Dermis blood vessel endothelial cell (primary cell): ENCODE measurements at places on chromosomes 13 and 19. TPM values are rescaled to one million over a fixed set of nuclear protein-coding genes. Genes with fewer than 3 reads are reported as not detected.
A peak's percentile ranks its signal among the peaks of the same experiment; 100 is the strongest.

DNA sequence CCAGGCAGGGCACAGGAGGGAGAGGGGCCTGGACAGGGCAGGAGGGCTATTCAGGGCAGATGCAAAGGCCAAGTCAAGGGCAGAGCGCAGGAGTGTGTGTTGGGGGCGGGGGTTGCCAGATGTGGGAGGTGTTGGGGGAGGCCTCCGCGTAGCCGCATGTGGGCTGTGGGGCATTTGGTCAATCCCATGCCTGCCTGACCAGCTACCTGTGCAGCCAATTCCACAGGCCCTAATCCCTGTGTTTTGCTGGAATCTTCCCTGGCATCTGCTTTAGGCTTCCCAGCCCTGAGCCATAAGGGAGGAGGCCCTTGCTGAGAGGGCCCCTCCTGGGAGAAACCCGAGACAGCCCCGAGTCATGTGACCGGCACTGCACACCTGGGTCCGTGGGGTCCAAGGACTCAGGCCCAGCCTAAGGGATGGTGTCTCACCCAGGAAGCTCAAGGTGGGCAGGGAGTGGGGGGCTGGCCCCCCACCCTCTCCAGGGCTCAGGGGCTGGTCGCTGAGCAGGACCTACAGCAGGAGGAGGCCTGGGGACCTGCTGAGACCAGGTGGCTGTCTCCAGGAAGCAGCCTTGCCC, 20.3 kb downstream of the RFX1 start:
- no peak for DNase-seq

- no peak for DNase-seq
Observed at GRCh38 chr19:28402701-28403290, 810.2 kb downstream of the UQCRFS1 start.

DNA sequence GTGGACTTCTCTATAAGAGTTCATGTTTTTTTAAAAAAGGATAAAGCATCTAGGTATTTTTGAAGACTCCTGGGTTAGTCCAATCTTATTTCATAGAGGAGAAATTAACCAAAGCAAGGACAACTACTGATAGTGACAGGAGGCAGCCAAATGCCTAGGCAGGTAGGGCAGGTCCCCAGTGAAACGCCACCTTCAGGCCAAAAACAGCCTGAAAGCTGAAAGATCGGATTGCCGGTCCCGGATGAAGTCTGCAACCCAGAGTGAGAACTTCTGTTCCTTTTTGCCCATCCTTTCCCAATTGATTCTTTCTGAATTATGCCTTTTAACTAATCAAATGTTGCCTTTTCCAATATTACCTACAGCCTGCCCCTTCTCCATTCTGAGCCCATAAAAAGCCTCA, 6.1 kb upstream of the GGACT start:
- no peak for DNase-seq

ZNF230 gene
- 2.6 and 3.7 TPM in 2 replicates for total RNA-seq

DNA sequence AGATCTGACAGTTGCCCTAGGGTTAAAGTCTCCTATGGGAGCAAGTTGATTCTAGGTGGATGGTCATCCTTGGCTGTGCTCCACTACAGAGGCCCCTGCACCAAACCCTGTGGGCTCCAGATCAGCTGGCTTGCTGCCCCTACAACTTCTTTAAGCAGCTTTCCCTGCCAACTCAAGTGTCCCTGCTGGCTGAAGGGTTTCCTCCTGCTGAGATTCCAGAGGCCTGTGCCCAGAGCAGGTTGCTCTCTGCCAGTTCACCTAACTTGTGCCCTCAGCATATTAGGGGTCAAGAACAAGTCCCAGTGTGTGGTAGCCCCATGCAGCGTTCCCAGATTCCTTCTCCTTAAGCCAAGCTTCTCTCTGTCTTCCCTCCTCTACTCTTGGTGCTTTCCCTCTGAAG, 85.6 kb downstream of the ZMYM2 start:
- no peak for DNase-seq

DNA sequence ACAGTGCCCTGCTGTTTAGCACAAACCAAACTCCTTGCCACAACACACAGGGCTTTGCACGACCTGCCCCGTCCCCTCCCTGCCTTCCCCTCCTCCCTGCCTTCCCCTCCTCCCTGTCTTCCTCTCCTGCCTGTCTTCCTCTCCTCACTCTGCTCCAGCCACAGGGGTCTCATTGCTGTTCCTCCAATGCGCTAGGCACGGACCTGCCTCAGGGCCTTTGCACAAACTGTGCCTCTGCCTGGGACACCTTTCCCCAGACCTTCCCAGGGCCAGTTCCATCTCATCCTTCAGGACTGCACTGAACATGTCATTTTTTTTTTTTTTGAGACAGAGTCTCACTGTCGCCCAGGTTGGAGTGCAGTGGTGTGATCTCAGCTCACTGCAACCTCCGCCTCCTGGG, 1.8 kb upstream of the CREB3L3 start:
- no peak for DNase-seq

DNASE2 gene
- total RNA-seq: 23.3 and 31.3 TPM in 2 replicates

FPR2 gene
- not detected in 2 replicates for total RNA-seq

GRCh38 chr19:7744199-7744786, 3.0 kb downstream of the CD209 start:
- no peak for DNase-seq

C2CD4C gene
- total RNA-seq: 1.9 and 5.9 TPM in 2 replicates

GRCh38 chr19:13214036-13214730, 64.0 kb downstream of the IER2 start:
- DNase-seq: no peak

DNA sequence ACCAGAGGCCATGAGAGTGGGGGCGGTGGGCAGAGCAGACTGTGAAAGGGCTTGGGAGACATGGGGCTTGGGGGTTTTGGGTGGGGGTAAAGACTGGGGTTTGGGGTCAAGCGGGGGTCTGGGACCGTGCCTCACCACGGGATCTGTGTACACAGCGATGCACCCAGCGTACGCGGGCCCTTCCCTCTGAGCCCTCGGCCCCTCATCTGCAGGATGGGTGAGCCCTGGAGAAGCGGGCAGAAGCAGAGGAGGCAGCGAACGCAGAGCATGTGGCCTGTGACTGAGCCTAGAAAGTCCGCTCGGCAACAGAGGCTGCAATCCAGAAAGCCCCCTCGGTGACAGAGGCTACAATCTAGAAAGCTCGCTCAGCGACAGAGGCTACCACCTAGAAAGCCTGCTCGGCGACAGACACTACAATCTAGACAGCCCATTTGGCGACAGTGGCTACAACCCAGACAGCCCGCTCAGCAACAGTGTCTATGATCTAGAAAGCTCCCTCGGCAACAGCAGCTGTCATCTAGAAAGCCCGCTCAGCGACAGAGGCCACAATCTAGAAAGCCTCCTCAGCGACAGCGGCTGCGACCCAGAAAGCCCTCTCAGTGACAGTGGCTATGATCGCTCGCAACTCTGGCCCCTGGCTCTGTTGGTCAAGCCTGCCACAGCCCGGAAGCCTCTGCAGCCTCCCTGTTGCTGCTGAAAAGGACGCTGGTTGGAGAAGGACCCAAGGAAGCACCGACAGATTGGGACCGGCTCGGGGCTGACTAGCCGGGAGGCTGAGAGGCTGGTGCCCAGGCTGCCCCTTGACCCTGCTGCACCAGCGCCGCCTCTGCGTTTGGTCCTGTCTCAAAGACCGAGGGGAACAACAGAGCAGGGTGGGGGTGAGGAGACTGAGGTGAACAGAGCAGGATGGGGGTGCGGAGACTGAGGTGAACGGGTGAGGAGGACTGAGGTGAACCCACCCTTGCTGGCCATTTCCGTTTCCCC, 68.6 kb downstream of the SPACA7 start:
- DNase-seq: no peak

DNA sequence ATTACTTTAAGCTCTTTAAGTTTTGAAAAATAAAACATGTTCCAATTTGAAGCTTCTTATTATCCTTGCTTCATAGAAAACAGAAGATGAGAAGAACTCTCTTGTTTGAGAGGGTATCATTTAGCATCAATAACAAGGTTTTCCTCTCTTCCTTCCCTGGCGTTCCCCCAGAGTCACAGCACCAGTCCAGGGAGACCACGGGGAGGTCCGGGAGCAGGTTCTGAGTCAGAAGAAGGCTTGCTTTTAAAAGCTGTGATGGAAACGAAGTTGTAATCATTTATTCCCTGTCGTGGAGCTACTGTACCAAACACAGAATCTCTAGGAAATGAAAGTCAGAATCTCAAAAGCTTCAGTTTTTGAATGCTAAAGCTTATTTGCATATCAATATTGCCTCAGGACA, 174.0 kb upstream of the LSM14A start:
- peak; percentile 3 for DNase-seq

DNA sequence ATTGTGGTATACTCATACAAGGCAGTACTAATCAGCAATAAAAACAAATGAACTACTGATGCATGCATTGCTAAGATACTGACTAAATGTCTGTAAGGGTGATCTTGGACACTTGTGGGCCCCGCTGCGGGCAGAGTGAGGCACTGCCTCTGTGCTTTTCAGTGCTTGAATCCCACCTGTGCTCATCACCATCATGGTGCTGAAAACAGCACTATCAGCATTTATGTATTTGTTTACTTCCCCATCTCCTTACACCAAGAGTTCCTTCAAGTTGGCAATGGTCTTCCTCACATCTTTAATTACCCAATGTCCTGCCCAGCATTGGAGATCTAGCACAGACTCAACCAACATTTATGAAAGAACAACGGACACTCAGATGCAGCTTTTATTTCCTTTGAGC, 193.7 kb upstream of the RFC3 start:
- no peak for DNase-seq

CPB2 gene
- not detected in 2 replicates for total RNA-seq

DNA sequence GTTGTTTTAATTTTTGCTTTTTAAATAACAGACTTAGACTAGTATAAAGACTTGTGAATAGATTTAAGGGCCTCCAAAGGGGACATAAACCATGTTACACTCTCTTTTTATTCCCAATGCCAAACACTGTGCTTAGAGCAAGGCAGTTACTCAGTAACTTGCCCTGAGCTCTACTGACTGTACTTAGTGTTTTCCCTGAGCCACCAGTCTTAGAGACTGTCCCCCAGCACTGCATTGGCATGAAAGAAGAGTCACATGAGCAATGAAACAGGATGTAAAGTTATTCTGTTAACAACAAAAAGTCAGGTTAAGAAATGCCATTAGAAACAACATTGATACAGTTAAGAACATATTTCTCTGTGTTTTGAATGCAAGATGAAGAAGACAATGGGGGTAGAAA, 187.9 kb downstream of the TBC1D4 start:
- peak; percentile 14 for DNase-seq

DNA sequence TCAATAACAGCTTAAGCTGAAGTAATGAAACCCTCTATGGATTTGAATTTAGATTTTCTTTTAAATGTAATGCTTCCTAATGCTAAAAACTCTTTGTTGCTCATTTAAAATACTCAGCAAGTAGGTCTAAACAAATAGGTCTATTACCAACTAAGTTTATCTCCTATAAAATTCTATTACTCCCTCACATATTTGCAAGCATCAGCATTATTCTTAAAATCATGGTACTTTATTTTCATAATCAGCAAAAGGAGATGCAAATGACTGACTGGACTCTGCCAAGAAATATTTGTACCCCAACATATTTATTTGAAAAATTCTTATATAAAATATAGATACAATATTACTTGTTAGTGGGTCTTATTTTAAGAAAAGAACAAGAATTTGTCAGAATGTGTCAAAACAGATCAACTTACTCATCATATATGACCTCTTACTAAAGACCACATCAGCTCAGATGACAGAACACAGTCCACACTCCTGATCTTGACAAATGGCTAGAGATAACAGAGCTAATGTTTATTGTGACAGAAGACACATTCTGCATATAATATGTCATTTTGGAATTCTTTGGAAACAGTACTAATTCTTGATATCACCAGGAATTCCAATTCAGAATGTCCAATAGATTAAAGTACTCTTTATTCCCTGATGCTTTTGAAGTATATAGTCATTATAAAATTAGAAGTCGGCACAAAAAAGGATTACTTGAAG, 704.6 kb upstream of the PCDH9 start:
- no peak for DNase-seq

GRCh38 chr13:33276570-33276969, 9.0 kb downstream of the STARD13 start:
- DNase-seq: peak; percentile 76

GRCh38 chr13:61202042-61202441, 213.6 kb downstream of the PCDH20 start:
- no peak for DNase-seq

- DNase-seq: no peak
Observed at GRCh38 chr19:45293682-45294081, 29.0 kb downstream of the CKM start.

CGB1 gene
- not detected in 2 replicates for total RNA-seq

DACH1 gene
- 2.9 and 5.1 TPM in 2 replicates for total RNA-seq

EPN1 gene
- 71.6 and 243 TPM in 2 replicates for total RNA-seq

- DNase-seq: no peak
Observed at GRCh38 chr19:33392341-33393285, 19.1 kb downstream of the CEBPG start.

EML2 gene
- 18.9 and 26.1 TPM in 2 replicates for total RNA-seq

DNA sequence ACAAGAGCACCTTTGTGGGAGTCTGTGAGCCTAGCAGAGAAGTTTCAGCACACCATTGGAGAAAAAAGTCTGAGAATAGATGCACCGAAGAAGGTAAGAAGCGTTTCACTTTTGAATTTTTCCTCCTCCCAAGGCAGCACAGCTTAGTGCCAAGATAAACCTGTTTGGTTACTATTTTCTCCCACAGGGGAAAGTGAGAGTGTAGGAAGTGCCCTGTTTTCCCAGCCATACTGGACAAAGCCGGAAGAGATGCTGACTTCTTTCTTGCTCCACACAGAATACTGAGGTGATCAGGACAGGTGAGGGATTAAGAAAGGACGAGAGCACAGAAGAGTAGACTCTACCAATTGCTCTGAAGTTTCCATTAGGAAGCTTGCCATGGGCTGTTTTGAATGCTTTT, 1011.0 kb upstream of the MIR17HG start:
- no peak for DNase-seq

GRCh38 chr13:92513672-92514071, 712.9 kb upstream of the GPC6 start:
- DNase-seq: no peak

DNA sequence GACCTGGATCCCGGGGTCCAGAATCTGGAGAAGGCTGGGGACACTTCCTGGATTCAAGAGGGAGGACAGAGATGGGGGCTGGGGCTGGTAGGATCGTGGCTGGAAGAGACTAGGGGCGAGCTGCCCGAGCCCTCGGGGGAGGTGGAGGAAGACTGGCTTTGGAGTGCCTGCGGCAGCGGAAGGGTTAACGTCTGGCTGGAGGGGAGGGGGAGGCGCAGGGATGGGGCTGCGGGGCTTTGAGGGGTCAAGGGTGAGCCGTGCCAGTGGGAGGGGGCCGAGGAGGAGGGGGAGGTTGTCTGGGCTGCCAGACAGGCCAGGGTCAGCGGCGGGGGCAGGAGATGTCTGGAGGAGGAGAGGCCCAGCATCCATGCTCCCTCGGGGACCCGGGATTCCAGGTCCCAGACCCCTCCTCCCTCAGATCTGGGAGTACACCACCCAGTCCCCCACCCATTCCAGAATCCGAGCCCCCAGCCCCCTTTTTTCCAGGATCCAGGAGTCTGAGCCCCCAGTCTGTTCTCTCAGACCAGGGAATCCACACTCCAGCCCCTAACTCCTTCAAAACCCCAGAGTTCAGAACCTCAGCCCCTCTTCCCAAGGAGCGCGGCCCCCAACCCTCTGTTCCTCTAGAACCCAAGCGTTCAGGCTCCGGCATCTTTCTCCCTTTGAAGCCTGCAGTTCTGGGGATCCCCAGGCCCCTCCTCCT, 3.2 kb upstream of the SPACA6 start:
- peak; percentile 37 for DNase-seq
